Heart left ventricle (tissue), 16 donors: ENCODE measurements at places on chromosomes 16 and 17. TPM values are rescaled to one million over a fixed set of nuclear protein-coding genes. Genes with fewer than 3 reads are reported as not detected.

The AIPL1 gene
- not detected for polyA plus RNA-seq

The CTRB2 gene
- polyA plus RNA-seq, result not detected

The TMEM132E gene
- 0.04 TPM for polyA plus RNA-seq

The PRR29 gene
- 0.19 TPM for polyA plus RNA-seq

The WIPI1 gene
- 128 TPM for polyA plus RNA-seq

The PDILT gene
- polyA plus RNA-seq, result not detected

The KRTAP17-1 gene
- not detected for polyA plus RNA-seq

The KRTAP4-5 gene
- not detected for polyA plus RNA-seq
